ENCODE measurements at places on chromosomes 1 and 21.

DNA sequence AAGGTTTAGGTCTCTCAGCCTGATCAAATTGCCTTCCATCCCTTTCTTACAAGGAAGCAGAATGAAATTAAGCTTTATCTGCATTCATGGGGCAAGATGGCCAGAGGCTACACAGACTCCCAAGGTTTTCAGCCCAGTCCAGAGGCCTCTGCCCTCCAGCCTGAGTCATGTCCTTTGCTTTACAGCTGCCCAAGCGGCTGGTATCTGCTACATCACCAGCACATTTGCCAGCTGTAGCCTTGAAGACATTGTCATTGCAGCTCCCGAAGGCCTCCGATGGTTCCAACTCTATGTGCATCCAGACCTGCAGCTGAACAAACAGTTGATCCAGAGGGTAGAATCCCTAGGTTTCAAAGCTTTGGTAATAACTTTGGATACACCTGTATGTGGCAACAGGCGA, 16.0 kb downstream of the HAO2 start:
- no peak for DNase-seq

GRCh38 chr1:67148516-67149178, 13.9 kb upstream of the C1orf141 start:
- no peak for DNase-seq

- DNase-seq = no peak
Measured at GRCh38 chr1:40922969-40923368, 56.5 kb upstream of the CTPS1 start.

DNA sequence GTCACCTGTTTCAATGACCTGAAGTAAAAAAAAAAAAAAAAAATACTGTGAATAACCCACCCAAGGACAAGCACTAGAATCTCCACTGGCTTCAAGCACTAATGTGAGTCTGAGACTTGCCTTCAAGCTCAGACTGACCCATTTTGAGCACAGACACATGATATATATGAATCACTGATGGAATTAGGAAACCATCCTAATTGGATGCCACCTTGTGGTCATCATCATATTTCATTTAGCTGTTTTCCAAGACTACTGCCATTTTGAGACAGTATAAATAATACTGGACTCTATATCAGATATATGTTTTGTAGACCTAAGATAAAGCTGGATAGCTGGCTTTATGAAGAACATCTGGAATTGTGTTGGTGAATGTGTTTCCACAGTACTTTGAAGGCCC, 1232.0 kb downstream of the KCNT2 start:
- DNase-seq = no peak

DNA sequence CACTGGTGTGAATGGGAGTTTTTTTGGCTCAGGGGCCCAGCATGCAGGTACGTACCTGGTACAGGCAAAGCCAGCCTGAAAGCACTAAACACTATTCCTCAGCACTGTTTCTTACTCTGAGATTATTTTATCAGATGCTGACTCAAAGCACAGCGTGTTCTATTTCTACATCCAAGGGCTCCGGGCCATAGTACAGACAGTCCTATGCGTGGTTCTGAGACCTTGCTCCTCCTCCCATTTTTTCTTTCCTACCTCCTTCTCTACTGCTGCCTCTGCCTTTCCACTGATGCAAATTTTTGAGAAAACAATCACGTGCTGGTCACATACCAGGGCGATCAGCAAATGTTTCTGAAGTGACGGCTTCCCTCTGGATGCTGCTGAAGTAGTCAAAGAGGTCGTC, 36.3 kb downstream of the PDPN start:
- DNase-seq = no peak

DNA sequence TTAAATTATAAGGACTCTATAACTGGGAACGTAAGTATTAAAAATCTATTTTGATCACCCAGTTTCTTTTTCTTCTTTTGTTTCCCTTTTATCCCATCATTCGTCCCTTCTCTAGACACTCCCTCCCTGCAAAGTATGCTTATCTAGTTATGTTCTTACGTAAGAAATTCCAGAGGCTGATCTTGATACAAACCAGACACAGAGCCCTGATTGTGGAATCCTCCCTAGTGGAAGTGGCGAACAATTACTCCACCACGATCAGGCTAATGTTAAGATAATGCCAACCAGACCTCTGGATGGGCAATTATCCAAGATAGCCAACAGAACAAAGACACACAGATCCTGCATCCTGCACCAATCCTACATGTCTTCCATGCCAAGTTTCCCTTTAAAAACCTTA, 1557.4 kb downstream of the PLA2G4A start:
- DNase-seq = no peak

DNA sequence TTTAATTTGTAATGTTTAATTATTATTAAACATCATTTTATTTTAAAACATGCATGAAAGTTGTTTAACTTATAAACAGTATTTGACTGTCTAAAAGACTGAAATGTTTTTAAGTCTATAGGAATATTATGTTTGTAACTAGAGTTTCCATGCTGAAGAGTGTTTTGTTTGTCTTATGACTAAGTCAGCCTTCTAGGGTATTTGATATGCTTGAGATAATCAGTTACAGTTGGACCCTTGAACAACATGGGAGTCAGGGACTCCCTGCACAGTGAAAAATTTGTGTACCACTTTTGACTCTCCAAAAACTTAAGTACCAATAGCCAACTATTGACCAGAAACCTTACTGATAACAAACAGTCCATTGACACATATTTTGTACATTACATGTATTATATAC, 45.5 kb upstream of the KANK4 start:
- no peak for DNase-seq

GRCh38 chr1:202018468-202019234, 8.3 kb downstream of the ELF3 start:
- no peak for DNase-seq

- no peak for DNase-seq
Measured at GRCh38 chr1:3312310-3312897, 142.1 kb upstream of the ARHGEF16 start.

DNA sequence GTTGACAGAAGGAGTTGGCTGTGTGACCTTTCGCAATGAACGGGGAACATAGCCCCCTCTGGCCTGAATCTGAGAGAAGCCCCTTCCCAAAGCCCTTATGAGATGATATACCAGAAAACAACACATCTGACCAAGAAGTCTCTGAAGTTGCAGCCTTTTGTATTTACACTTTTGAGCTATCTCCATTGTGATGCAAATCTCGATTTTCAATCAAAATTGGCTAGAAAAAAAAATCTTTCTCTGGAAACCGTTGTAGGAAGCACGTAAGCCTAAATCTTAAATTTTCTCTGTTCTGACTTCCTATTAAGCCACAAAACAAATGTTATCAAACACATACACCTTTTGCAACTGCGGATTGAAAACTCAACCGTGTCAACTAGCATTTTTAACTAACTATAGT, 71.4 kb upstream of the OLIG2 start:
- DNase-seq = no peak

- DNase-seq = no peak
Measured at GRCh38 chr1:71660411-71660810, 579.6 kb upstream of the ZRANB2 start.

Measured in stimulated activated CD4-positive, alpha-beta T cell treated with anti-CD3 and anti-CD28 coated beads, Interleukin-12 subunit alpha, Interleukin-12 subunit beta, amount 100 ng/mL, for 4 hours (primary cell).